ENCODE measurements at places on chromosomes 1 and 21.

DNA sequence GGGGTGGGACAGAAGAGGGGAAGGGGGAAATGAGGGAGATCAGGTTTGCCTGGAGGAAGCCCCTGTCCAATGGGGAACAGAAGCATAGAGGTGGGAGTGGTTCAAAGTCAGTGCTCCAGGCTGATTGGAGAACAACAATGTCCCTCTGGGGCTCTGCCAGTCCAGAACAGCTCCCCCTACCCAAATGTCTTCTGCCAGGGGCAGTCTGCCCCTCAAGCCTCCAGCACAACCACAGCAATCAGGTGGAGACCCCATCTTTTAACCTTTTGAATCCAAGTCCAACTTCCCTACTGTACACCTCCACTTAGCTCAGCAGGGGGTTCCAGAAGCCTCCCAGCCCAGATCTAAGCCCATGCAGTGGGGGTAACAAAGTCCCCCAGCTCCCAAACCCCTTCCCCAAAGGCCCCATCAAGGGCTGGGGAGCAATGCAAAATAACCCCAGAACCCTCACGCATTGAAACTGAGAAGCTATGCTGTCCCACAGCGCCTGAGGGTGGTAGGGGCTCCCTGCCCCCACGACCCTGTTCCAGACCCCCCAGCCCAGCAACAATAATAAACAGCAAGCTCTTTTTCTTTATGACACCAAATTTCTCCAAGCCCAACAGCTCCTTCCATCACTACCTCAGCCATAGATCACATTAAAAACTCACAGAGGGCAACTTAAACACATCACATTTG, 3.3 kb downstream of the AHDC1 start:
- no peak for DNase-seq

DNA sequence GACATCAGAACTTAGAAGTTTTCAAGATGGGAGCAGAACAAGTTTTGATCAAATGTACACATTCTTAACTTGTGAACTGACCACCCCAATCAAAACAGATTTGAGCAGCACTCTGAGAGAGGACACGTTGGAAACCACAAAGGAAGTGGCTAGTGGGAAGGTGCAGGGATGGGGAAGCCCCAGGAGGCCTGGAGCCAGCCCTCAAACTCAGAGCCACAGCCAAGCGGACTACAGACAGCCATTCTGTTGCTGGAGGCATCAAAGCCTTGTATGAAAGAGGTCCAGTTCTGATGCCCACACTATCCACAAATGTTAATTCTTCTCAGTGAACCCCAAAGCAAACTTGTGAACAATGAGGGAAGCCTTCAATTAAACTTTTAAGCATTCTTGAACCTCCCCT, 143.6 kb upstream of the RAB4A start:
- DNase-seq = no peak

- no peak for DNase-seq
Observed at GRCh38 chr1:28507247-28507645, 1.4 kb downstream of the RCC1 start.

- no peak for DNase-seq
Observed at GRCh38 chr1:9108056-9108665, 20.7 kb downstream of the GPR157 start.

- DNase-seq = no peak
Observed at GRCh38 chr1:39387452-39387851, 104.0 kb upstream of the BMP8A start.

GRCh38 chr1:198970916-198971315, 332.1 kb downstream of the PTPRC start:
- no peak for DNase-seq

- DNase-seq = no peak
Observed at GRCh38 chr1:162892906-162893611, 32.1 kb upstream of the CCDC190 start.

GRCh38 chr1:50985094-50985493, 15.0 kb downstream of the CDKN2C start:
- DNase-seq = no peak

DNA sequence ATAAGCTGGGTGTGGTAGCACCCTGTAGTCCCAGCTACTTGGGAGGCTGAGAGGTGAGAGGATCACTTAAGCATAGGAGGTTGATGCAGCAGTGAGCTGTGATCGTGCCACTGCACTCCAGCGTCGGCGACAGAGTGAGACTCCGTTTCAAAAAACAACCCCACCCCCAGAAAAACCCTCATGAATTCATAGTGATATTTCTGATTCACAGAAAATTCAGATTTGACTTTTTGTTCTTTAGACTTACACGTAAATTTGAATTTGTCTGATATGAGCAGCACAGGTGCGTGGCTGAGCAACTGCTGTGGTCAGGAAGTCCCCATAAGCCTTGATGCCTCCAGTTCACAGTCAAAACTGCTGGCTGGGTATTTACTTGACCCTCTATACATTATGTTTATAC, 10.0 kb upstream of the MORC3 start:
- DNase-seq = no peak

Measured in renal cortex interstitium (tissue), 15 donors.